ENCODE measurements at places on chromosomes 3 and 15.

DNA sequence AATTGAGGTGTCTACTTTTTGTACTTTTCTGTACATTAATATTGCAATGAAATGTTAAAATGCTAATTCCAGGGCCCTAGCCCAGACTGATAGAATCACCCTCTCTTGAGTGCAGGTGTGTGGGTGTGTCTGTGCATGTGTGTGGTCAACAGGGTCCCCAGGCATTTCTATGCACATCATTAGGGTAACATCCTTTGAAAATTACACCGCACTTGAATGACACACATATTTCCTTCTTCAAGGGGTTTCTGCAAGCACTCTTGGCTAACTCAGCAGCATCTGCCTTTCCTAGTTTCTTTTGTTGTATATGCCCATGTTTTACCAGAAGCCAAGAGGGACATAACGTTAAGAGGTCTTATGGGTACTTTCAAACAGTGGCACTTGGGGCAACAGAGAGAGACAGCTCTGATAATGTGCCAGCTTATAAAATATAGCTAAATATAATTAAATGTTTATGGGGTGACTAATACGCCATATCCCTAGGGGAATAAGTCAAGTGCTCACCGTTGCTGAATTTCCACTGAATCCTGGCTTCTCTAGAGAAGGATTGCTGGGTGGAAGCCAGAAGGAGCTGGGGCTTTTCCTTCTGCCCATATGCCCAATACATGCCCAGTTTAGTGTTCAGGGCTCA lies 54.5 kb upstream of the LRIG1 start:
- DNase-seq: no peak

DNA sequence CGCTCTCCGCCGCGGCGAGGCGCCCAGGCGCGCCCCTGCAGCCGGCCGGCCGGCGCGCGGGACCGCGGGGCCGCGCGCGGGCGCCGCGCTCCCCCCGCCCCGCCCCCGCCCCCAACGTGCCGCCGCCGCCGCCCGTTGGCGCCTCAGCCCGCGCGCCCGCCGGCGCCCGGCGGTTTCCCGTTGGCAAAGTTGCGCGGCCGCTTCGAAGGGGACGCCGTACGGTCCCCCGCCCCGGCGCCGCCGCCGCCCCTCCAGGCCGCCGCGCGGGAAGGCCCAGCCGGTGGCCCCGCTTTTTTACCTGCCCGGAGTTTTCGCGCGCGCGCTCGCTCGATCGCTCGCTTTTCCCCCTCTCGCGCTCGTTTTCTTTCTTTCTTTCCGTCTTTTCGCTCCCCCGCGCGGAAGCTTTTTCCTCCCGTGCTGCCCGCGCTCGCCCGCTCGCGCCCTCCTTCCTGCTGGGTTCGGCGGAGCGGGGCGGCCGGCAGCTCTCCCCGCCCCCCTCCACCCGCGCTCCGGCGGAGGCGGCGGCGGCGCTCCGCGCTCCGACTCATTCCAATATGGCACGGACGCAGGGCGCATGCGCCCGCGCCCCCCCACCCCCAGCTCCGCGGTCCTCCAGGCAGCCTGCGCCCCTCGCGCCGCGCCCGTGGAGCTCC lies at the start of gene SFMBT1:
SFMBT1 (minus strand) TSS at position 556 of the 653 bp plus-strand sequence. CDS start 76,945 bp downstream, outside the sequence.
- DNase-seq: no peak

DNA sequence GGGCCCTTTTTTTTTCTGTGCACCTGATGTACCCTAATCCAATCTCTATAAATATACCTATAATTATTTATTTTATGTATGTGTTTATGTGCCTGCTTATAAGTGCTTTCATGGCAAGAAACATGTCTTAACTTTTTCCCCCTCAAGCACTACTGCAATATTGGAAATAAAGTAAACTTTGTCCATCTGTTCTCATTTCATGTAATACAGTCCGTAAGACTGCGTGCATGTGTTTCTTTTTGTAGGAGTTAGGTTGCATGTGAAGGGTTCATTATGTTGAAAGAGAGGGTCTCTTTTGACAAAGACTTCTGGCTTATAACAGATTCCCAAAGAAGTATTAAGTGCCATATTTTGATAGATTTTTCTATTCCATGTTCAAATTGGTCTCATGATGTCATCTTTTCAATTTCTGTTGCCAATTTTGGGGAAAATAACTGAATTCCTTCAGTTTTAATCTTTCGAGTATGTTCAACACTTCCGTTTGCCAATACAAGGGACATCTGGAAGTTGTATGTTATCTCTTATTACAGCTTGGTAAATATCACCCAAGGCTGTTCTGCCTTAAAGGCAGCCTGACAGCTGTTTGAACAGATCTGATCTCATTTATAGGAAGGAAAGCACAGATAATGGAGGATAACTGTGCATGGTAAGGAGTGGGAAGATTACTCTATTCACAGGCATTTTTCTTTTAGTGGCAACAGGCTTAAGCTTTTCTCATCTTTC lies 273.1 kb upstream of the SGO1 start:
- DNase-seq: no peak

GRCh38 chr3:12253516-12254343 lies 35.1 kb upstream of the PPARG start:
- no peak for DNase-seq

- no peak for DNase-seq
Observed at GRCh38 chr3:188053036-188053340, 101.0 kb upstream of the LPP start.

GRCh38 chr3:14304101-14305045 lies 98.0 kb upstream of the SLC6A6 start:
- DNase-seq: no peak

DNA sequence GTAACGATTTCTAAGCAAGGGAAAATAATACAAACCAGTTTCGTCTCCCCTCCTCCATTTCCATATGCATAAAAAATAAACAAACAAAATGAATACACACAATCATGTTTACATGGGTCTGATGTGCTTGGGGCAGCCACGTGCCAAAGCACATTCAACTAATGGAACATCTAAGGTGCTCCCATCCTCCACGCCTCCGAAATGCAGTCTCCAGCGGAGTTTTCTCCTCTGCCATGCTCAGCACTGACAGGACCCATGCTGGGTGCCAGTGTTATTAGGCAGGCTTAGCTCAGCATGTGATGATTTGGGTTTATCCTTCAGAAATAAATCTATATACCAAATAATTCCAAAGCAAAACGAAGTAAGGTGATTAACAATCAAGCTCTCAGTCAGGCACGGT lies 337.3 kb upstream of the ATP10A start:
- DNase-seq: no peak

DNA sequence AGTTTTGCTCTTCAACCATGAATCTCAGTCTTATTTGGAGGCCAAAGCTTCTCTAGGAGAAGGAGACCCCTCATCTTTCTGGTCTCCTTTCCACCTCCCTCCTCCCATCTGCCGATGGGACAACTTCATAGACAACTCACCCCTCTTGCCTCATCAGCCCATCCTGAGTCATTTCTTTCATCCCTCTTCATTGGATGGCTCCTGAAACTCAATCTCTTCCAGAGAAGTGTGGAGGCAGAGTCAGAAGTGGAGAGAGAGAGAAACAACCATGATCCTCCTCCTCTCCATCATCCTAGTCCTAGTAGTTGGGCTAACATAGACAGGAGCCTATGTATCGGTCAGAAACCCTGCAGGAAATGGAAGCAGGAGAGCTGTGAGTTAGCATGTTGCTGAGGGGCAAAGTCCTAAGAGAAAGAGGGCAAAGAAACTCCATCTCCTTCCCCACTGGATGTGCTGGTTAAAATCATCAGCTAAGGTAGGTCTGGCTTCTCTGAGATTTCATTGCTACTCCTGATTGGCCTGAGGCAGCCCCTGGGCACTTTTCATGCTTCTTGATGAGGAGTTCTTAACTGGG lies 21.3 kb upstream of the HCN4 start:
- DNase-seq: no peak

DNA sequence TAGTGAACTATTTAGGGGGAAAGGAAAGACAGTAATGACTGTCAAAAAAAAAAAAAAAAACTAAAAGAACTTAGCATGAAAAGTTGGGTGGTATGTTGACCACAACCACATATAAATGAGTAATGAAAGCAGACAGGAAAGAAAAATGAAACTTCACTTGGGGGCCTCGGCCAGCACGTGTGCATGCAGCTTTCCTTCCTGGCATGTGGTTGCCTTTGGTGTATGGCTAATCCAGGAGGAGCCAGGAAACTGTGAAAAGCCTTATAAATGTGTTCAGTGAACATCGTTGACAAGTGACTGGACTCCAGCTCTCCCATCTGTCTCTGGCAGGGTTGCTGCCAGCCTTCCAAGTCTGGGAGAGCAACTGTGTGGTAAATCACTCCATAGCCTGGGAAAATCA lies 195.1 kb downstream of the DTWD1 start:
- DNase-seq: no peak

DNA sequence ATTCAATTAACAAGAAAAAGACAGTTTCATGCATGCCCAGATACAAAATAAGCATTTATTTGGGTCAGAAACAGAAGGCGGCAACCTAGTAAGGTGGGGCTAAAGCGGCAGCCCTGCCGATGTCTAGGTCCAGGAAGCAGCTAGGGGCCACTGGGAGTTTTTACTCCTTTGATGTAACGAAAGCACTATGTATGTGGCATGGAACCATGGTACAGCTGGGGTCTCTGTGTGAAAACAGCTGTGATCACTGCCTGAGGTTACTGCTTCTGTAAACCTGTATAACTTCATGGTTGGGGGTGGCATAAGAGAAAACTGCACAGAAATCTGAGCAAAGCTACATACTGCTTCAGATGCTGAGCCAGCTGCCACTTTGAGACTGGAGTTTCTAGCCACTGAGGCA lies 119.5 kb downstream of the ZNF280D start:
- DNase-seq: no peak

- no peak for DNase-seq
Observed at GRCh38 chr15:101490922-101491733, 1.6 kb upstream of the PCSK6 start.

DNA sequence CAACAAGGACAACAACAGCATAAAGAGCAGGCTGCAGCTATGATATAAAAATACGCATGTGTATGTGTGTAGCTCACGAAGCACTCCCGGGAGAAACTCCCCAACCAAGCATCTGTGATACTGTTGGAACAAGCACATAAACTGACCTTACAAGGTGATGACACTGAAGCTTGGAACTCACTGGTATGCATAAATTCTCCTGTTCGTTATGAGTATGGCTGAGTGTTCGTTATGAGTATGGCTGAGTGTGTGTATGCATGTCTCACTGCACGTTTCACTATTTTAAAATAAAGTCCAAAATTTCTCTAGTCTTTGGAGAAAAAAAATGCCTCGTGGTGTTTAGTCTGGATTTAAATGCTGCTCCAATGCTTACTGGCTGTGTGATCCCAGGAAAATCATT lies 256.8 kb downstream of the RORA start:
- no peak for DNase-seq

DNA sequence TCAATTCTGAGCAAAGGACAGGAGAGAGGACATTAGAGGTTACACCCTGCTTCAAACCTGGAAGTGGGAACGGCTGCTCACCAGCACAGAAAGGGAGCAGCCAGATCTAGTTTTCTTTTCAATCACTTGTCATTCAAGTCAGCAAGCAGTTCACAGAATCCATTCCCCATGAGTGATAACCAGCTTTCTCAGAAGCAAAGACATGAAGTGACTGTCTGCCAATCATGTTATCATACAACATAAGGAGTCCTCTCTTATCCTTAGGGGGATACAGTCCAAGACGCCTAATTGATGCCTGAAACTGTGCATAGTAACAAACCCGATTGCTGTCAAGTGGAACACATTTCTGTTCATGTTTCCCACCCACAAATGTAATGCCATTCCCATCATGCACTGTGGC lies 54.7 kb downstream of the FAM98B start:
- no peak for DNase-seq

DNA sequence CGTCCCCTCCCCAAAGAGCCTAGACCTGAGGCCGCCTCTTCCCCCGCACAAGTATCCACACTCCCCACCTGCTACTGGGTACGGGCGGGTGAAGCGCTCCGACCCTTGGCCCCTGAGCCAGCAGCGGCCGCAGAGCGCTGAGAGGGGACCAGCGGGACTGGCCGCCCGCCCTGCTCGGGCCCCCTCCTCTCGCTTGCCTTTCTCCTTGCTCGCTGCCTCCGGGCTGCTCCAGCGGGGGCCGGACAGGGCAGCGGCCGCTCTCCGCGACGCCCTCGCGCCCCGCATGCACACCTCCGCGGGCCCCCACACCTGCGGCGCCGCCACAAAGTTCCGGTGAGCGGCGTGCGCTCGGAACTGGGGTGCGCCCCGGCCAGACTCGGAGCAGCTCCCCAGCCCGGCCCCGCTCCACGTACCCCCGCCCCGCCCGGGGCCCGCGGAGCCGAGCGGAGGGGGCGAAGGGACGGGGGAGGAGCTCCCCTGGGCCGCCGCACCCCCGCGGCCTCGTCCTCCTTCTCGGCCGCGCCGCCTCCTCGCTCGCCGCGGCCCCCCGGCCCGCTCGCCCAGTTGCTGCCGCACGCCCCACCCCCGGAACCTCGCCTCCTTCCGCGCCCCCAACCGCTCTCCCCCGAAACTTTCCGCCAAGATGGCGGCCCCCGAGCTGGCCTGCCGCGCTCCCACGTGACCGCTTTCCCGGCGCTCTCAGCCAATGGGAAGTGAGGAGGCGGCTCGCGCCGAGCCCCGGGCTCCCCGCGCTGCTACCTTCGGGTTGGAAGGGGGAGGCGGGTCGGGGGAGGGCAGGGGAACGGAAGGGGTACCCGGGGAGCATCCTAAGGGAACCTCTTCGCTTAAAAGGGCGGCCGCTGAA lies 704 bp downstream of the DLG1 start:
- DNase-seq: peak; percentile 79

GRCh38 chr3:150372722-150373121 lies 35.4 kb upstream of the TSC22D2 start:
- DNase-seq: no peak

- DNase-seq: no peak
Observed at GRCh38 chr3:49500205-49500731, 30.2 kb downstream of the DAG1 start.

- DNase-seq: no peak
Observed at GRCh38 chr3:150324788-150325187, 83.3 kb upstream of the TSC22D2 start.

DNA sequence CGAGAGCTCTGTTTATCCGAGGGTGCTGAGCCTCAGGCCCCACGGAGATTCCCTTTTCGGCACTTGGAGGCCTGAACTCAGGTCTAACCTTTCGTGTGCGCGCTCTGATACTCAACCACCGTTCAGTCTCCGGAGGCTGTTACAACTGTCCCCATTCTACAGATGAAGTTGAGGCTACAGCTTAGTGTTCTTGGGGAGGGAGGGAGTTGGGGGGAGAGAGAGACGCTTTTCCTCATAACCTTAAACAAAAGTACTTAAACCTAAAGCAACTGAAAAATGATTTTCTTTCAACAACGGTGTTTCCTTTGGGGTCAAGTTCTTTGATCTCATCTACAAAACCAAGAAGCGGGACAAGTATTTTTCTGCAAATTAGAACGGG lies 952 bp upstream of the CHST2 start:
- DNase-seq: no peak

DNA sequence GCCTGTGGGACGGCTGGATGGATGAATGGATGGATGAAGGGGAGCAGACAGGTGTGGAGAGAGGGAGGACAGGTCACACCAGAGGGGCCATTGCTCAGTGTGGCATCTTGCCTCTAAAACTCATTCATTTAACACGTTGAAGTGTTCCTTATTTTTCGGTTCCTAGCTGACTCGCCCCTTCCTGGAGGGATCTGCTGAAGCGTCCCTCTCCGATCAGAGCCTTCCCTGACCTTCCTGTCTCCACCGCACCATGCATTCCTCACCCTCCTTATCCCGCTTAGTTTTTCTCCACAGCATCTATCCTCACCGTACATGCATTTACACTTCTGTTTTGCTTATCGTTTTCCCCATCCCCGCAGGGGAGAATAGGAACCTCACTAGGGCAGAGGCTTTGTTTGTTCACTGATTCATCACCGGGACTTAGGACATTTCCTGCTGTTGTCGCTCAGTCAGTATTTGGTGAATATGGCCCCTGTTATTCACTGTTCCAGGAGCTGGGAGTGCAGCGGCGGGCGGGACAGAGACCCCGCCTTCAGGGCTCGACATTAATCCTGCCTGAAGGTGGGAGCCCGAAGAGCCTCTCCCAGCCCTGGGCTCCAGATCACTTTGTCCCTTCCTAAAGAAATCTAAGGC lies 32.0 kb downstream of the FOXL2 start:
- no peak for DNase-seq
